ENCODE measurements at places on chromosomes 5 and 9.
A peak's percentile ranks its signal among the peaks of the same experiment; 100 is the strongest.

GRCh38 chr9:115378241-115378640, 260.3 kb upstream of the TNC start:
- H3K27me3 ChIP-seq: no peaks in the 10 kb centered on the region
- no peak for DNase-seq
- H3K4me1 ChIP-seq: no peaks in the 10 kb centered on the region
- no peak overlapping the region for H3K27ac ChIP-seq
- H3K36me3 ChIP-seq: no peaks in the 10 kb centered on the region

- H3K27ac ChIP-seq: no peak overlapping the region
- H3K4me1 ChIP-seq: no peaks in the 10 kb centered on the region
- no peak overlapping the region for H3K4me3 ChIP-seq
- no peak for DNase-seq
- no peaks in the 10 kb centered on the region for H3K27me3 ChIP-seq
Observed at GRCh38 chr9:9004810-9005209, 1205.2 kb upstream of the DMAC1 start.

DNA sequence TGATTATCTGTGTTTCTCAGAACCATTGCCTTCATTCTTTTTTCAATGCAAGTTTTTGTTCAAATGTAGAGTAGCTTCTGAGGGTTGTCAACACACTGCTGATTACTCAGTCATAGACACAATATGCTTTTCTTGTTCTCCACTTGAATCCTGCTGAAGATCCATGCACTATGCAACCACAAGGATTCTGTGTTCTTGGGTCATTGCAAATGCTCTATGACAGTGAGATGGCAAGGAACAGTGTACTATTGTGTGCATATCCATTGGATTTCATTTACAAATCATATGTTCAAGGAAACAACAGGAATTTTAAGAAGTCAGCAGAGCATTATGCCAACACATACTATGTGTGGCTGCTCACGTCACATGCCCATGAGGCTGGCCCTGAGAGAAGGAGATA, 1590.2 kb downstream of the EFNA5 start:
- no peak overlapping the region for H3K27ac ChIP-seq
- no peaks in the 10 kb centered on the region for H3K27me3 ChIP-seq
- H3K36me3 ChIP-seq: no peaks in the 10 kb centered on the region
- no peaks in the 10 kb centered on the region for H3K4me1 ChIP-seq

DNA sequence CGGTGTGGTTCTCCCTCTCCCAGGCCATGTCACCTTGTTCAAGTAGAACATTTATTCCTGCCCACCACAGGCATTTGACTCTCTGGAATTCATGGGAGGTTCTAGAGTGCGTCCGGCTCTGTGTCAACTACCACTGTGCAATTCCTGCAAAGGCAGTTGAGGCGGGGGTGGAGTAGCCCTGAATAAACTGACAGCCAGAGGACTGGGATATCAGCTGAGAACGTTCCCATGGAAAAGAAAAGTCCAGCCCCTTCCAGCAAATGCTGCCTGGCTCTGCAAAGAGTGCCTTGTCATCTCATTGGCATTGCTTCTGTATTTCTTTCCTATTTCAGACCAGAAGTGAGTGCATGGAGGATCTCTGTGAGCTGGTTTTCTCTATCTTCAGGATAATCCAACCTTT, 18.9 kb upstream of the MEGF9 start:
- no peaks in the 10 kb centered on the region for H3K27me3 ChIP-seq
- H3K36me3 ChIP-seq: peaks cover 6% of the 10 kb centered on the region
- no peak overlapping the region for H3K27ac ChIP-seq
- peaks cover 13% of the 10 kb centered on the region for H3K4me1 ChIP-seq

DNA sequence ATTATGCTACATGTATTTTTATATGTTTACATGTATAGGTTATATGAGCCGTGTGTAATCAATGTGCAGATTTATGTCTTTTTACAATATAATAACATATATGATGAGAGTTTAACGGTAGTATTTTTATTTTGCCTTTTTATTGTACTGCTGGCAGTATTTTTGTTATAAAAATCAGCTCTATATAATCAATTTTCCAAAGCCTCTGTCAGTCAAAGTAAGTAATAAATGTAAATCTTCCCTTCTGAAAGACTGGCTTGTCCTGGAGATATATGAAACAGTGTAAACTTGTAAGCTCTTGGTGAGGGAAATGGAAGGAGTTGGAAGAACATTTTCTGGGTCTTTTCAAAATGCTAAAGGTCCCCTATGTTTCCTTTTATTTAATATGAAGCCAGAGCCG, 173.8 kb downstream of the SSBP2 start:
- H3K36me3 ChIP-seq: peaks cover 12% of the 10 kb centered on the region
- no peaks in the 10 kb centered on the region for H3K27me3 ChIP-seq
- DNase-seq: no peak
- no peak overlapping the region for H3K27ac ChIP-seq
- no peak overlapping the region for H3K4me3 ChIP-seq

DNA sequence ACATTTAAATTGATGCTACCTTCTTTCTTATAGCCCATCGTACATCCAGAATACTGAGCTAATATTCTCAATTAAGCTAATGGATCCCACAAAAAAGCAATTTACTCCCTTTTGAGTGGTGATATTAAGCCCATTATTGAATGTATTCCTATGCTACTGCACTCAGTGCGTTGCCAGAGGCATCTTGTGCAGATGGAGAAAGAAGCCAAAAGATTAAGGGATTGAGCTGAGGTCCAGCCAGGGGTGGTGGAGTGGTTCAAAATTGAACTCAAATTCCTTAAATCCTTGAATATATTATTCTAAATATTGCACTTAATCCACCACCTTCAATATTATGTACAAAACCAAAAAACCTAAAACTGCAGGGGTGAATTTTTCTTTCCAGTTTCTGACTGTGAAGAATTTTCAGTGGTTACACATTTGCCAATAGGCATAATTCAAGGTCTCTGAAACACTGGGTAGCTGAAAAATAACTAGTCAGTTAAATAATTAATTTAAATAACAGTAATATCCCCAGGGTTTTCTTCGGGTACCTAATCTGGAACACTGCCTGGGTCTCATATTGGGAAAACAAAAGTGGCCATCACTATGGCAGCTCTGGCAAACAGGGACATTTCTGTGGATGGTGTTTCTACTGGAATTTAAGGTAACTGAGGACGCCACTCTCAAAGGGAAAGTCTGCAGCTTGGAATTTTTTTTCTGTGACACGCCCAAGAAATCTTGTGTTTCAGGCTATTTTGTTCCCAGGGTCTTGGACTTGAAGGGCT, 6.2 kb upstream of the LIFR start:
- H3K4me3 ChIP-seq: no peak overlapping the region
- H3K27me3 ChIP-seq: peaks cover 20% of the 10 kb centered on the region
- DNase-seq: no peak
- H3K4me1 ChIP-seq: no peaks in the 10 kb centered on the region

DNA sequence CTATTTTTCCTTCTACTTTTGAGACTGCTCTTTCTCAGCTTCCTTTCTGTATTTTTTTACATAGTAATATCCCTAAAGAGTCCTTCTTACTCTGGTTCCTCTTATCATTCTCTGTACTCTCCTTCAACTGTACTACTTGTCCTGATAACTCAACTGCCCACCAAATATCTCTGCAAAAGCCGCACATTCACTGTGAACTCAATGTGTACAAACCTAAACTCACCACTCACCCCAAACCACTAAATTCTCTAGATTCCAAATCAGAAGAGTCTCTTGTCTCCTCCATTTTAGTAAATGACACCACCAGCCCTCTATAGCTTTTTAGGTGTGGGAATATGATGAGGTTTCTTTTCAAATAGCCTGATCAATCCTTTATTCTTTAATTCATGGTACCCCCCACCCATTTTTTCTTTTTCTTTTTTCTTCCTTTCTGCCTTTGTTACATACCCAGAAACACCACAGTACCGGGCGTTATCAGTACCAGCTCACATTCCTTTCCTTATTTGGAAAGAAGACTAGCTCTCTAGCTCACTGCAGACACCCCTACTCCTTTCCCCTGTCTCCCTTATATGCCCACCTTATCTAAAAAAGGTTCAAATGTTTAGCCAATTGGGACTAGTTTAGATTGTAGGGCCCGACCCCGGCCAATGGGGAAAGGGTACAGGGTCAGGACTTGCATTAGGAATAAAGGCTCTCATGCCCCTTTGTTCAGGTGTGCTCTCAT, 63.1 kb upstream of the RANBP6 start:
- peaks cover 20% of the 10 kb centered on the region for H3K4me1 ChIP-seq
- DNase-seq: no peak
- no peak overlapping the region for H3K4me3 ChIP-seq
- no peak overlapping the region for H3K27ac ChIP-seq
- peaks cover 8% of the 10 kb centered on the region for H3K27me3 ChIP-seq

GRCh38 chr5:149990518-149991376, 9.7 kb downstream of the TIGD6 start:
- DNase-seq: peak; percentile 34
- peaks cover 14% of the 10 kb centered on the region for H3K4me1 ChIP-seq
- H3K36me3 ChIP-seq: peaks cover 2% of the 10 kb centered on the region
- H3K27ac ChIP-seq: no peak overlapping the region
- no peak overlapping the region for H3K4me3 ChIP-seq
- no peaks in the 10 kb centered on the region for H3K27me3 ChIP-seq

GRCh38 chr5:143229426-143229895, 174.0 kb downstream of the NR3C1 start:
- H3K36me3 ChIP-seq: no peaks in the 10 kb centered on the region
- no peak for DNase-seq
- no peaks in the 10 kb centered on the region for H3K27me3 ChIP-seq
- H3K4me3 ChIP-seq: peak overlapping the region; percentile 50

- DNase-seq: no peak
- H3K27me3 ChIP-seq: no peaks in the 10 kb centered on the region
- H3K4me1 ChIP-seq: peaks cover 65% of the 10 kb centered on the region
- H3K36me3 ChIP-seq: peaks cover 44% of the 10 kb centered on the region
Observed at GRCh38 chr5:6716629-6717149, 3.5 kb downstream of the TENT4A start.

DNA sequence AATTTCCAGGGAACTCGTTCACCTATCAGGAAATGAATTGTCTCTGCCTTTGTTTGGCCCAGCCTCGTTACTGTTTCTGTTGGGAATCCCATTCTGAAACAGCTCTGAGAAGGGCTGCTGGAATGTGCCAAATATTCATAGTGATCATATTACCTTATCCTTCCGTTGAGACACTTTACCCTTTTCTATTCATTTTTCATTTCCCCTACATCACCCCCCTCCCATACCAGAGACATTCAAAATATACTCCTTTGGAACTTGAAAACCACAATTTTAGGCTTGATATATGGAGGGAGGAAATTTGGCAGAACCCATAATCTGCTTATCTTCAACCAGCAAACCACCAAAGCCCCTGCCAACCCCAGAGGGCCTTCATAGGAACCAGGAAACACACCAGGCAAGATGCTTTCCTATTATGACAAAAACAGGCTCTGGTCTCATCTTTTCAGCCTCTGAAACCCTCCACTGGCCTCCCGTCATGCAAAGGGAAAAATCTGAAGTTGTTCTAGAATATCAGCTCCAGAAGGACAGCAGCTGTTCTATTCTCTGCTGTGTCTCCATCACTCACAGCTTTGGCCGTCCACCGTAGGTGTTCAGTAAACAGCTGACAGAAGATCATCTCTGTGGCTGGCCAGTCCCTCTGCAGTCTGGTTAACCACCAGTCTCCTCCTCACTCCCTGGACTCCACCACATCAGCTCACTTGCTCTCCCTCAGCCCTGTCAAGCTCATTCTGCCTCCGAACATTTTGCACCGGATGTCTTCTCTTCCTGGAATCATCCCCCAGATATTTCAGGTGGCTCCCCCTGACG, 217.2 kb upstream of the WWC1 start:
- no peak for DNase-seq
- no peaks in the 10 kb centered on the region for H3K4me1 ChIP-seq
- H3K4me3 ChIP-seq: no peak overlapping the region

GRCh38 chr5:133884569-133885311, 83.7 kb downstream of the C5orf15 start:
- H3K27ac ChIP-seq: no peak overlapping the region
- H3K4me3 ChIP-seq: no peak overlapping the region
- no peak for DNase-seq
- H3K27me3 ChIP-seq: no peaks in the 10 kb centered on the region

DNA sequence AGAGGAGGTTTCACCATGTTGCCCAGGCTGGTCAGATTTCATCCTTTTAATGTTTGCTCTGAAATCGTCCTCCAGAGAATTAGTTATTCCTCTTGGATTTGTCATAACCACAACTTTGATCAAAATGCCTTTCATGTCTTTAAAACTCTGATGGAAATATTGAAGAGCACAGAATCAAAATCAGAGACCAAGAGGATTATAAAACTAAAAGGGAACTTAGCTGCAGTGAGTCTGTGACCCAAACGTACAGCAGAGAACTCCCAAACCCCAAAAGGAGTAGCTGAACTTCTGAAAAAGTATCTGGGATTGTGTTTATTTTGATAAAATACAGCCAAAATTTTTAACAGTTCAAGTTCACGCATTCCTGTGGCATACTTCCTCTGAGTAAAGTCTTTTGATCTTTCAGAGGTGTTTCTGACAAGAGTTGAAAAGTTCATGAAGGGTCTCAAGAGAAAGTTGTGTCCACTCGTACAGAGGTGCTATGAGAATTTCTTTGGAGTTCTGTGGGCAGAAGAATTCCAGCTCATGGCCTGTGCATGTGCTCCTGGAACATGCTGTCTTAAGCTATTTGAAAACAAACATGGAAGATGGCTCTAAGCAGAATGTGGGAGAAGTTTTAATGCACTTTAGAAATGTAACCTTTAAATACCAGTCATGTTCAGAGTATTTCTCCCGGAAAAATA, 124.0 kb downstream of the ESM1 start:
- peaks cover 40% of the 10 kb centered on the region for H3K27me3 ChIP-seq
- H3K4me3 ChIP-seq: no peak overlapping the region
- DNase-seq: no peak
- H3K4me1 ChIP-seq: no peaks in the 10 kb centered on the region

GRCh38 chr5:169576181-169576598, 7.4 kb upstream of the SPDL1 start:
- no peaks in the 10 kb centered on the region for H3K4me1 ChIP-seq
- H3K36me3 ChIP-seq: no peaks in the 10 kb centered on the region
- DNase-seq: no peak
- no peak overlapping the region for H3K4me3 ChIP-seq
- peaks cover 27% of the 10 kb centered on the region for H3K27me3 ChIP-seq

DNA sequence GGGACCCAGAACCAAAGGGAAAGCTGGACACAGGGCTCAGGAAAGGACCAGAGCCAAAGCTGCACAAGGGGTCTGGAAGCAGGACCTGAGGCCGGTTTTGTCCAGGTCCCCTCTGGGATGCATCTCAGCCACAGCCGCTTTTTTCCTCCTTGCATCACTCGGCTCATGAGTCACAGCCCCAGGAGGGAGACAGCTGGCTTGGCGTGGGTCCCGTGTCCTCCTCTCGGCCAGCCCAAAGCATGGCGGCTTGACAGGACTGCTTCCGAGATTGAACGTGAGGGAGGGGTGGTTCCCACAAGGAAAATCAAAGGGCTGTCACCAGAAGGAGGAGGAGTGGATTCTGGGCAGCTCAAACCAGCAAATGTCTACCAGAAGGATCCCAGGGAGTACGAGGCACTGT, 56.7 kb upstream of the CPLX2 start:
- H3K36me3 ChIP-seq: no peaks in the 10 kb centered on the region
- peaks cover 37% of the 10 kb centered on the region for H3K27me3 ChIP-seq
- DNase-seq: no peak
- H3K4me1 ChIP-seq: no peaks in the 10 kb centered on the region
- H3K4me3 ChIP-seq: no peak overlapping the region

All from stimulated activated naive B cell treated with anti-CD40 and anti-IgM and Interleukin-4, amounts not matched to agents 10 μg/mL and 1 μg/mL and 100 μg/mL, for 72 hours (primary cell).